ENCODE measurements at places on chromosomes 3 and 15.

DNA sequence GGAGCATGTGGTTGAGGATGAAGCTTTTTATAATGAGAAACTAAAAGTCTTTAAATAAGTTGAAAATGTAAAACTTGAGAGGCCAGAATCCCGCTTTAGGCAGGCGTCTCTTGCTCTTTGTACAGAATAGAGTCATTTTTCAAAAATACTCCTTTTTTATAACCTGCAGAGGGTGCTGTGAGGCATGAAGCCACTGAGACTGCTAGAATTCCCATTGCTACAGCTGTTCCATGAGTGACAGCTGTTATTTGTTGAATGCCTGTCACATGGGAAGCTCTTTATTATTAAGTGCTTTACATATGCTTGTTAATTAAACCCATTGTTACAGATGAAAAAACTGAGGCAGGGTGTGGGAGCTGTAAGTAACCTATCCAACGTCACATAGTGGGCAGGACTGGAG lies 18.5 kb downstream of the MINAR1 start:
- DNase-seq: no peak

DNA sequence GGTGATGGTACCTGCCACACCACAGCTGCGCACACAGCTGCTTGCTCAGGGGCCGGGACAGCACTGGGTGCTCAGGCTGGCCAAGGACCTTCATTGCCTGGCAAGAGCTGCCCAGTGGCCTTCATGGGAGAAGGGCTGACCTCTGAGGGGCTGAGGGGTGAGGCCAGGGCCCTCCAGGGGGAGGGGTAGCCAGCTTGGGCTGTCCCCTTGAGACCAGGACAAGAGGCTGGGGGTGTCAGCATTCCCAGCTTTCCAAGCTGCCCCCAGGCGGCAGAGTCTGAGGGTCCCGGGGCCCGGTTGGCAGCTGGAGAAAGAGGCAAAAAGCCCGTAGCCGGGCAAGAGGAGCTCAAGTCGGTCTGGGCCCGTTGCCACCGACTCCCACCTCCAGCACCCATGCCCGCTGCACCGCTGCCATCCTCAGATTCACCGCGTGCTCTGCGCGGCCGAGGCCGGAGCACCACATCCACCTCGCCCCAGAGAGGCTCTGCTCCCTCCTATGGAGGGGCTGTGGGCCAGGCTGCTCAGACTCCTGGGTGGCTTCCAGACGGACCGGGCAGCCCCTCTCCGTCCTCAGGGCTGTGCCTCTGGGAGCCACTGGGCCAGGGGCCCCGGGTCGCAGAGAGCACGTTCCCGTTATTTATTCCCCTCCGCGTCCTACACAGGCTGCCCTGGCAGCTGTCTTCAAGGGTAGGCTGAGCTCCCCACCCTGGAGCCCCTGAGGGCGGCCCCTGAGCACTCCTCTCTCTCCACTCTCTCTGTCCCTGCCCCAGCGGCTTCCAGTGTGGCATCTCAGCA lies 51.5 kb downstream of the PLXNA1 start:
- no peak for DNase-seq

- peak; percentile 71 for DNase-seq
Observed at GRCh38 chr3:189488241-189488767, 142.9 kb upstream of the TP63 start.

DNA sequence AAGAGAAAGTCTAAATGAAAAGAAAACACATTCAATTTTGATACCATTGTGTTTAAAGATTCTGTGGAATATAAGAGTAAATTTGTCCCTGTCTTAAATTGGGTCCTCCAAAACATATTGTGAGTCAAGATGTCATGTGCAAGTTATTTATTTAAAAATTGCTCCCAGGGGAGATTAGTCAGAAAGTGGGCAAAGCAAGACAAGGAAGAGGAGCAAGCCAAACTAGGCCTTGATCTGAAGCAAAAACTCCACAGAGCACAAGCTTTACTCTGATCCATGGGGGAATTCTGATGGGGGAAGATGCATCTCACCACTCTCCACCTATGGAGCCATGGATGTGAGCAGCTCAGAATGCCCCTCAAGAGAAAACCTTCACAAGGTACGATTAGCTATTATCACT lies 342.8 kb upstream of the IL12A start:
- peak; percentile 50 for DNase-seq

GRCh38 chr15:42493679-42494078 lies 1.8 kb upstream of the SNAP23 start:
- no peak for DNase-seq

DNA sequence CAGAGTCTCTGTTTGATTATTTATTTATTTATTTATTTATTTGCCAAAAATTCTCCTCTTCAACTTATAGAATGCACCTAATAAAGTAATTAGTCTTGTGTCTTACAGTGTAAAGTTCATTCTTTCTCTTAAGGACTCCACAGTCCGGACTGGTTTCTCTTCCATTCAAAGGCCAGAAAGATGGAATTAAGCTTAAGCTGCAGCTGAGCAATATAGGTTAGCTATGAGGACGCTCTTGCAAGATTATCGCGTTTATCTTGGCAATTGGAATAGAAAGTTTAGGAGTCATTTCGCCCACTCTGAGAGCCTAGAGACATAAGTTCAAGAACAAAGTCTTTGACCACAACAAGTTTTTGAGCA lies 15.0 kb downstream of the TAGLN3 start:
- no peak for DNase-seq

DNA sequence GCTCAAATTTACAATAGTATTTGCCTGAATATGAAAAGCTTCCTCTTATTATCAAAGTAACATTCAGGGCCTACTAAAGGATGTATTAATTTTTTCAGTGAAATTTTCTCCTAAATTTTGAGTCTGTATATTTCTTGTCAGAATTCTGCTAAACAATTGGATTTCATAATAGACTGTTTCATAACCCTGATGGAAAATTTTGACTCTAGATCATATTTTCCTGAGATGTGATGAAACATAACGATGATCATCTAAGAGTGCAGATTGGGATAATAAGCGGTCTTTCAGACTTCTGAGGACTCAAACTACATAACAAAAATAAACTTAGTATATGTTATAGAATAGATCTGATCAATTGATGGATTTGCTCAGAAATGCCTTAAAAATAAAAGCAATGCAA lies 574.5 kb upstream of the TBL1XR1 start:
- no peak for DNase-seq

GRCh38 chr15:90720131-90720530 lies 3.0 kb downstream of the BLM start:
- no peak for DNase-seq

- DNase-seq: no peak
Observed at GRCh38 chr3:25801786-25802185, 11.9 kb downstream of the OXSM start.

- DNase-seq: no peak
Observed at GRCh38 chr3:151631946-151632345, 101.8 kb upstream of the AADACL2 start.

DNA sequence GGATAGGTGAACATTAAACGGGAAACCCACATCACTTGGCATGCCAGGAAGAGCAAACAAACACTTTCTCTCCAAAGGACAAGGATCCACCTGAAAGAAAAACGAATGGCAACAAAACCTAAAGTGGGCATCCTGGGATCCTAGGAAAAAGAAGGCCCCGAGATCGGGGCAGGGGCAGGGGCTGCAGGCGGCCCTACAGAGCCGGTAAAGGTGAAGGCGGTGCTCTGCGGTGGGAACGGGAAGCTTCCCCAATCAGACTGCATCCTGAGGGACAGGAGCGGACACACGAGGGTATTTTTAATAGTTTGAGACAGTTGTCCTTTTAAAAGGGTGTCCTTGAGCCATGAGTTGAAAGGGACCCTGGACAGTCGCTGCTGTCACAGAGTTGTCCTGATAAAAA lies 24.9 kb upstream of the GABRA5 start:
- no peak for DNase-seq

DNA sequence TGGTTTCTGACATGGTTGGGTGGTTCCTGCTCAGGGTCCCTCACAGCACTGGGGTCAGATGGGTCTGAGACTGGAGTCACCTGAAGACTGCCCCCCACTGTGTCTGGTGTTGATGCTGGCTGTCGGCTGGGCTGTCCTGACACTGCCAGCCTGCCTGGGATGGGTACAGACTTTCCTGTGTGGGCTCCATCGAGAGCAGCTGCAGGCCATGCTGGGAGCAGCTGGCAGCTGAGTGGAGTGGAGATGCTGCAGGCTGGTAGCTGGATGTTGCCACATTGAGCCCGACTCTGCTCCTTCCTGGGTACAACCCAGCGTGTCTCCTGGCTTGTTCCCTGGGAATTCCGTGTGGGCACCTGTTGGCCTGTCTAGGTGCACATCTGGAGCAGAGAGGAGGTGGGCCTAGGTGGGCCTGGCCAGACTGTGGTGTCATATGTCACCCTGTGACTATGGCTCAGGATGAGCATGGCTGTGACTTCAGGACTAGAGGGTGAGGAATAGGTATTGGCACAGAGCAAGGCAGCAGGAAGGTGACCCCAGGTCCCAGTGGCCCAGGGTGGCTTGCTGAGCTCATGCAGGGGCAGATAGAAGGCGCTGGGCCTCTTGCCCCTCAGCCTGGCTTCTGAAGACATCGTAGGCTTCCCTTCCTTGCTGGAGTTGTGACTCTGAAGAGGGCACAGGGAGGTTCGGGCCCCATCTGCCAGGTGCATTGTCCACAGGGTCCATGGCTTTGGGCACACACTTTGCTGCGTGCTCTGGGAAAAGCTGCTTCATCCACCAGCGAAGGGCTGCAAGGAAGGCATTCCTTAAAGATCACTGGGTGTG lies 40.0 kb upstream of the PRR23E start:
- no peak for DNase-seq

- DNase-seq: no peak
Observed at GRCh38 chr3:148420242-148420641, 277.5 kb upstream of the AGTR1 start.

- no peak for DNase-seq
Observed at GRCh38 chr3:118671192-118671591, 363.5 kb downstream of the IGSF11 start.

DNA sequence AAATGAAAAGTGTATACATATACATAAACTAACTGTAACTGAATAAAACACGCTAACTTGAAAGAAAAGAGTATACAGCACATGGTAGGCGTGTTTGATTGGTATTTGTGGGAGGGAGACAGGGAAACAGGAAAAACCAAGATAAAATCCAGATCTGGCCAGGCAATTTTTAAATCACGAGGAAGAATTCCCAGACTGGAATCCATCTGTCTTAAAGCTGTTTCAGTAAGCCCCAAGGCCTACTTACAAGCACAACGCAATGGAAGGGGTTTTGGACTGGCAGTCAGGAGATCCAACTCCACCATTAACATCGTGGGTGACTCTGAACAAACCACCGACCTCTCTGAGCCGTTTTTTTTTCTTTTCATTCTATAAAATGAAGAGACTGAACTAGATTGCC lies 195.8 kb downstream of the OSBPL10 start:
- no peak for DNase-seq

DNA sequence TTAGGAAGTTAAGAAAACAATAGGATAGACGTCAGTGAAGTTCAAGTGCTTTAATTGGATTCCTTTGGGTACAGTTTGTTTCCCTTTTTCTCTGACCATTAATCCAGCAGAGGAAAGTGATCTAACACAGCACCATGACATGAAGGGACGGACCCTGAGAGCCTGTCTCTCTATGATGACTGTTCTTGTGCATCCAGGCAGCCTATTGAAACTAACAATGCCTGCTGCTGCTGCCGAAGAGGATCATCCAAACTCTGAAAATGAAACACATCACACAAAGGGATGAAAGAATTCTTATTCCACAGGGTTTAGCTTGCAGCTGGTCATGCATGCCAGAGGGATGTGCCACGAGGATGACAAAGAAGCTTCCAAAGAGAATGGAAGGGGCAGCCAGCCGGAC lies 75.5 kb downstream of the ZBTB20 start:
- DNase-seq: no peak

DNA sequence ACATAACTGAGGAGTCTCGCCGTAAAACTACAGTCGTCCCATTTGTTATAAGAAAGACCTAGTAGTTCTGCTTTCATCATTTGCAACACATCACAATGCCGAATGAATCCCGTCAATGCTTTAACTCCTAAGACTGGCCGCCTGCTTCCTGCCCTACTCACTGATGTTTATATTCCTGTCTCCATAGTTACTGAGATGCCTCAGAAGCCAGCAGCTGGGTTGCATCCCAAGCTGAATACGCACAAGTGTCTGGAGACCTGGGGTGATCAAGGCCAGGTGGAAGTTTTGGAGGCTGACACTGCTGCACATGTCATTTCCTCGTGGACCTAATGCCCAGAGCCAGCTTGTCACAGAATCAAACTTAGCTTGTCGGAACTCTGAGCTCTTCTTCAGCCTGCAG lies 95.2 kb upstream of the UBE2E1 start:
- no peak for DNase-seq

GRCh38 chr15:74692327-74692726 lies 3.5 kb downstream of the EDC3 start:
- no peak for DNase-seq

DNA sequence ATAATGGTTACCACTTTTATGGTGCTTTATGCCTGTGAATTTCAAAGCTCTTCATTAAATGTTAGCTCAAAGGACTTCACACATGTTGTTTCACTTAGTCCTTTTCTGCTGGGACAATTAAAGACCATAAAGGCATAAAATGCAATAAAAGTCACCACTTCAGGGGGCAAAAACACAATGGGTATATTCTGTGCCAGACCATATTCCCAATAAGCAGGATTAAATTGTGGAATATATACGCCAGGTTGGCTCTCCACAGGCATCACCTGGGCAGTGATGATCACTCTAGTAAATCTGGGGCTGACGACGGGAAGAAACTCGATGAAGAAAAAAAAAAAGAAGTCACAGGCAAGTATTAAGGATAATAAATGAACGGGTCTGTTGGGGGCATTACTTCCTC lies 370.2 kb upstream of the CNTN4 start:
- no peak for DNase-seq

DNA sequence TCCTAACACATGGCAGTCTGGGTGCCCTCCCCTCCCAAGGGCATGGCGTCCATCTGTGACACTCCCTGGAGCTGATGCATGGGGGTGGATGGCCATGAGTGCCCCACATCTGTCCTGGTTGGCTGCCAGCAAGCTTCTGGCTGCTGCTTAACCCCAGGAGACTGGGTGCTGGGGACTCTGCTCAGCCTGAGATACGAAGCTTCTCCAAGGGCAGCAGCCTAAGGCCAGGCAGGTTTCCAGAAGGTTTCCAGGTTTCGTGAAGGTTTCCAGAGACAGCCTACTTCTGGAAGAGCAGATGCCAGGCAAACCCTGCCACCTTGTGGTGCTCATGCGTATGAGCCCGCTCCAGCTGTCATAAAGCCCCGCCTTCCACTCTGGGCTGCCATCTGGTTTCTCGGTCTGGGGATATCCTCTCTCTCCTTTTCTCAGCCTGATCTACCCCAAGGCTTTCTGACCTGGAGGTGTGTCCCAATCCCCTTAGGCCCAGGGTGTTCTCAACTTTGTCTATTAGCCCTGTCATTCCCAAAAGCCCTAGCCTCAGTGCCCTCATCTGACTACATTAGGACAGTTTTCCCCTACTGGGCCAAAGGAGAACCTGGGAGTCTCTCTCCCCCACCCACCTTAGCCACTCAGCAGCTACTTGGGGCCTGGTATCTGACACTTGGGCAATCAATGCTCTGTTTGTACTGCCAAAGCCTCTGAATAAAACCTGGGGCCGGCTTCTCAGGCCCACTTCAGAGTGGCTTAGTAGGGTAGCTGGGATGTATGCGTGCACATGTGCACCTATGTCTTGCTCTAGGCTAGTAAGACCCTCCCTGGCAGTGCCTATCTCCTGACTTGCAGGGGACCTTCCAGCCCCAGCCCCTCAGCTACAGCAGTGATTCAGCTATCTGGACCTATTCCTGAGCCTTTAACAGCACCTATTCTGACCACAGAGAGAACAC lies 12.0 kb downstream of the MRPL46 start:
- peak; percentile 30 for DNase-seq
